Hippocampal formation (tissue), 2 donors: ENCODE measurements at places on chromosomes 12 and 14.

DNA sequence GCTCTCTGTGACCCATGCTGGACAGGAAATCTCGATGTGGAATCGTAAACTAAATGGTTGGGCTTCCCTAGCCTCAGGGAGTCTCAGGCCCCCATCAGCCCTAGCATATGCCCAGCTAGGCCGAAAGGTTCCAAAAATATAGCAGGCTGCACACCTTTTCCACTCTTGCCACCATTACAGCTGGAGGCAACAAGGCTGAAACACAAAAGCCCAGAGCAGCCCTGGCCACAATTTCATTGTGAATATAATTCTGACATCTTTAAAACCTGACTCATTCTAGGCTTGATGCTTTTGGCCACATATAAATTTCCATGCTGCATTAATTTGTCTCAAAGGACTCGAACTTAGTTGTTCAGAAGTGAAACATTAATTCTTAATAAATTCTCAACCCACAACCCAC lies 382.2 kb downstream of the GRIN2B start:
- no peak for DNase-seq

- no peak for DNase-seq
Observed at GRCh38 chr12:96425321-96425720, 25.1 kb upstream of the CDK17 start.

DNA sequence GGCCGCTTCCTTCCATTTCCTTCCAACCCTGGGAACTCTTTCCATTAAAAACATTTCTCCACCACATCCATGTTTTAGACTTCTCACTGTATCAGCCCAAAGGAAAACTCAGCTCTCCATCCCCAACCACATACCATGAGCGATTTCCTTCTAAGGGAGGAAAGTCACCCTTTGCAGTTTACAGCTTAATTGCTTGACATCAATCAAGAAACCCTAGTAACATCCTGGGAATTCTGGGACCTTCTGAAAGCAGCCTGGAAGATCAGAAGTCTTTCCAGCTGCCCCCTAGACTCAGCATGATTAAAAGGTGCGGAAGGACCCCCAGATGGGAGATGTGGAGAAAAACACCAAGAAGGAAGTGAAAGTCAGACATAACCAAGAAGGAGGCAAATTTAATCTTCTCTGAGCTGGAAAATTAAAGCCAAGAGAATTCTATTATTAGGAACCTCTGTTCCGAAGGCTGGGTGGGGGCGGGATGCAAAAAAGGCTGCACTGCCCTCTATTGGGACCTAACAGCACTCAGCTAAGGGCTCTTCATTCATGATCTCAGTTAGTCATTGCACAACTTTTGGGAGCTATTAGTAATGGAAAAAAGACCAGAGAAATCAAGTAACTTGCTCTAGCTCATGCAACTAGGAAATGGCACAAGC lies 73.3 kb upstream of the PLXNC1 start:
- no peak for DNase-seq

GRCh38 chr14:86296173-86296572 lies 766.2 kb downstream of the FLRT2 start:
- no peak for DNase-seq

- DNase-seq = peak; percentile 44
Observed at GRCh38 chr12:121803861-121804416, at the start of gene SETD1B. SETD1B (plus strand) TSS chr12:121804009; CDS start chr12:121804738, 729 bp downstream.

- no peak for DNase-seq
Observed at GRCh38 chr14:29465095-29465494, 462.6 kb downstream of the PRKD1 start.

GRCh38 chr12:117343296-117343695 lies 18.1 kb downstream of the NOS1 start:
- DNase-seq = no peak

- no peak for DNase-seq
Observed at GRCh38 chr12:99232324-99232723, 415.2 kb upstream of the GARIN6 start.

DNA sequence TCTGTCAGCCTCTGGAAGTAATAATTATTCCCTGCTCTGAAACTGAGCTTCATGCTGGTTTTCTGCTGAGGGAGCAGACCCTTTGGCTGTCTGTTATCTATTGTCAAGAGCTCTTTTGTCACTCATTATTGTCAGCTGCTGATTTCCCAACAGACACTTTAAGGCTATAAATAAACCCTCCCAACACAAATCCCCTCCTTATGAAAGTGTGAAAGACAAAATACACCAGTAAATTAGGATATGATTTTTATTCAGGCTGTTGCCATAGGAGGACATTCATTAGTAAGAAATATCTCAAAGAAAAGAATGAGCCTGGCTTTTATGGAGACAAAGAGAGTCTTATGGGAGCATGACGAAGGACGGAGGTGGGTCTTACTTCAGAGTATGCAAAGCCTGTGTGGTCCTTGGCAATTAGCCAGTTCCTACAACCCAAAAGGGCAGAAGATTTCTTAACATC lies 180.8 kb downstream of the CRADD start:
- DNase-seq = no peak

GRCh38 chr14:102749393-102750305 lies 27.6 kb upstream of the TRAF3 start:
- DNase-seq = no peak

GRCh38 chr12:14408208-14408607 lies 42.7 kb downstream of the ATF7IP start:
- no peak for DNase-seq

DNA sequence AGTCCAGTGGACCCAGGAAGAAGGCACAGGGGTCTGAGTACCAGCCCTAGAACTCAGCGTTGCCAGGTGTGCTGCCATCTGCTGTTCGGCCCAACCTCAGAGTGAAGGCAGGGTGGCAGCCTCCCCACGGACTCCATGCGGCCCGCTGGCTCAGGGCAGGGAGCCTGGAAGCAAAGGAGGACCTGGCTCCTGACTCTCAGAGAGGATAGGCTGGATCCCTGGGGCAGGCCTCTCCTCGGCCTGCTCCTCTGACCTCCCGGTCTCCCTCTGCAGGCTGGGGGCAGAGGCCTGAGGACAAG lies 10.1 kb downstream of the MCRS1 start:
- DNase-seq = no peak

DNA sequence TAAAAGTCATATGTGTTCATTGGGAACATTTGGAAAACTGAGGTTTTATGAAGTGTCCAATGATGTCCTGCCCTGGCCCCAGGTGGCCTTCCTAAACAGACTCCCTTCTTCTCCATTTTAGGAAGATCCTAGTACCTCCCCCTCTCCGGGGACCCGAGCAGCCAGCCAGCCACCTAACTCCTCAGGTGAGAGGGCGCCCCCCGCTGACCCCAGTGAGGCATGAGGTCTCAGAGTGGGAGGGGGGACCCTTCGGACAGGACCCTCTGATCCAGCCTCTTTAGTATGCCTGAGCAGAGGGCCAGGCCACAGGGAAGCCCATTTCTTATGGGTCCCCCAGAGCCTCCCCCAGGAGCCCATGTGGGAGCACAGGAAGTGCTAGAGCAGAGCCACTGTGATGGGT lies 23.7 kb downstream of the DEGS2 start:
- no peak for DNase-seq
